Cortex of kidney (tissue), 1 donor: ENCODE measurements at places on chromosomes 4 and X.

GRCh38 chrX:19137067-19137466 lies 14.8 kb upstream of the ADGRG2 start:
- no peak for DNase-seq

DNA sequence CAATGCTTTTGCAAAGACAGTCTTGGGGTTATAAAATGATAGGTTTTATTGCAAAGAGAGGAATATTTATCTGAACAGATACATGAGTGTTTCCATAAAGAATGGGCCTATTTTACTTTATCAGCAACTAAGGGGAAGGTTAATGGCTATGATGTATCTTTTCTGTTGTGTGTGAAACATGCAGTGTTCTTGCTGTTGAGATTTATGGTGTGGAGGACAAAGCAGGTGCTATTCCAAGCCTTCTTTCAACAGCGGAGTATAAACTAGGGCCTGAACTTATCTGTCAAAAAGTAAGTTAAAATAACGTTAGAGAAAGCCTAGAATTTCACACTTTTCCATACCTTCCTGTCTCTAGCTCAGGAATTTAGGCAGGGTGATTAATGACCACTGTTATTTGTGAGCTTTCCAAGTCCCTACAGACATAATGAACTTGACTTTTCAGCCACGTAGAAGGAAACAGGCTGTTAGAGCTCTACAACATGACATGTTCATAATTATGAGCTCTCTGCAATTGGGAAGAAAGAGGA lies 411.4 kb downstream of the IL1RAPL1 start:
- DNase-seq, result no peak

DNA sequence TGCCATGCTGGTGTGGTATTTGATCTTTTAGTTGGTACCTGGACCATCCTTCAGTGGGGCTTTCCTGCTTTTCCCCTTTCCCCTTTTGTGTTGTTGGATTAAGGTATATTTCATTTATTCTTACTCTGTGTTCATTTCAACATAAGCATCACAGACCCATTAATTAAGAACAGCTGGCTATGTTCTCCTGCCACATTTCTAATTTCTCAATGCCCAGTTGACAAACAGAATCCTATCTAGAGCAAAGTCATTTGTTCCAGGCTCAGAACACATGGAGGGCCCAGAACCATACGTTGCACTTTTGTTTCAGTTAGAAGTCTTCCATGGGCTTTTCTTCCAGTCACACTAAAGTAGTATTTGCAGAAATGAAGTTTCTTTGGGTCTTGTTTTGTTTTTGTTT lies 46.1 kb upstream of the EOLA2 start:
- DNase-seq, result no peak

GRCh38 chr4:156999175-156999517 lies 27.5 kb upstream of the PDGFC start:
- DNase-seq, result no peak
